Stimulated activated CD8-positive, alpha-beta memory T cell treated with anti-CD3 and anti-CD28 coated beads, Interleukin-7, amount 100 ng/mL, for 1 hour (primary cell): ENCODE measurements at places on chromosomes 2 and 18.

DNA sequence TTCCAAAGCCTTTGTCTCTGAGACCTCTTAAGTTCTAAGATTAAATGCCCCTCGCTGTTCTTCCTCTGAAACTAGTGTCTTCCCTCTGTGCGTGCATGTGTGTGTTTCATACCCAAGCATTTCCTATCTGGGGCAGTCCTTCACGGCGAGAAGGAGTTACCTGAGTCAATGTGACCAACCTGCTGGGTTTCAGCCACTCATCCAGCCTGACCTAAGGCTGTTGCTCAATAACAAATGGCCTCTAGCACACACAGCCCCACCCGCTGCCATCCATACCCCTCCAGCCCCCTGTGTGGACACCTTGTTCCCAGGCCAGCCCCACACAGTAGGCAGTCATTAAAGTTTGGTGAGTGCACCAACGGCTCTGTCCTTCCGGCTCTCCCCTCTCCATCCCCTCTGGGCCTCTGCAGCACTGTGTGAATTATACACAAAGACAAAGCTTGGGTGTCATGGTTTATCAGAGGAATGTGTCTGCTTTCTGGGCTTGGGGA lies 53.8 kb upstream of the FOSL2 start:
- no peak for DNase-seq

DNA sequence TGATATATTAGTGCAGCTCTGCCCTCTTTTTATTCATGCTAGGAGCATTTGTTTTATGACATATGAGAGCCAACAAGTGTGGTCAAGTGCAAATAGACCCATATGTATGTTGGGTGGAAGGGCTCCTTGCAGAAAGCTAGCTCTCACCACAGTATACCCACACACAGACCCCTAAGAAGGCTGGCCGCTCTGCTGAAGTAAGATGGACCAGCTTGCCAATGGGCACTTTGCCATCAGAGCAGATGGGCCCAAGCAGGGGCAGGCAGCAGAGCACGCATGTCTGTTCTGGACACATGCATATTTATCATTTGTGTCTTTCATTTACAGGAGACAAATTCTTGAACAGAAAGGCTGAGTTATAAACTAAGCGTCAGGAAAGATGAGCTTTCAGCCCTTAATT lies 187.5 kb upstream of the DTNA start:
- DNase-seq = no peak

GRCh38 chr2:148971547-148971946 lies 67.0 kb upstream of the LYPD6B start:
- DNase-seq = no peak

- DNase-seq = no peak
Observed at GRCh38 chr2:170695521-170696410, 19.4 kb upstream of the SP5 start.

DNA sequence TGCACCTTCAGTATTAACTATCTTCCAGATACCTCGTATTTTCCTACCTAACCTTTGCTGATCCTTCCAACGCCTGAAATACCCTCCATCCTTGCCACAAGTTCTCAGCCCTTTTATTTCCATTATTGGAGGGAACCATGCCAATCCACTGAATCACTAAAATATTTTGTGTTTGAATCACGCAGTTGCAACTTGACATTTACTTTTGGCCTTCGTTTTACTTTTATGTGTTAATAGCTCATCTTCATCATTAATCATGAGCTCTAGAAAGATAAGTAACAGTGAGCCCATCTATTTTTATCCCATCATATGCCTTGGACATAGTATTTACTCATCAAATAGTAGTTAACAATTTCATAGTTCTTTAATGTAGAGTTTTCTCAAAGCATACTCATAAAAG lies 463.2 kb downstream of the THSD7B start:
- no peak for DNase-seq
